ENCODE measurements at places on chromosomes 12 and 14.

DNA sequence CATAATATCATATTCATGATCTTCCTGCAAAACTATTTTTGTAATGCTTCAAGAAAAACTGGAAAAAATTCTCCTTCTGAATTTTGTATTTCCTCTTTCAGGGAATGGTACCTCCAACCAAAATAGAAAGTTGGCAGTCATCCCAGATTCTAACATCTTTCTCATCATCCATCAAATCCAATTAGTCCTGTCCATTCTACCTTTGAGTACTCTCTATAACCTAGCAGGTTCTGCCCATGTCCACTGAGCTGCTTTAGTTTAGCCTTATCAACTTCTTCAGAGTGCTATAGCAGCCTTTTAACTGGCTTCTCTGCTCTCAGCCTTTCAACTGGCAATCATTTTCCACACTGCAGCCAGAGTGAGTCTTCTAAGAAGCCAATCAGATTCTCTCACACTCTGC is 236.2 kb downstream of the AKAP6 start:
- DNase-seq = no peak

DNA sequence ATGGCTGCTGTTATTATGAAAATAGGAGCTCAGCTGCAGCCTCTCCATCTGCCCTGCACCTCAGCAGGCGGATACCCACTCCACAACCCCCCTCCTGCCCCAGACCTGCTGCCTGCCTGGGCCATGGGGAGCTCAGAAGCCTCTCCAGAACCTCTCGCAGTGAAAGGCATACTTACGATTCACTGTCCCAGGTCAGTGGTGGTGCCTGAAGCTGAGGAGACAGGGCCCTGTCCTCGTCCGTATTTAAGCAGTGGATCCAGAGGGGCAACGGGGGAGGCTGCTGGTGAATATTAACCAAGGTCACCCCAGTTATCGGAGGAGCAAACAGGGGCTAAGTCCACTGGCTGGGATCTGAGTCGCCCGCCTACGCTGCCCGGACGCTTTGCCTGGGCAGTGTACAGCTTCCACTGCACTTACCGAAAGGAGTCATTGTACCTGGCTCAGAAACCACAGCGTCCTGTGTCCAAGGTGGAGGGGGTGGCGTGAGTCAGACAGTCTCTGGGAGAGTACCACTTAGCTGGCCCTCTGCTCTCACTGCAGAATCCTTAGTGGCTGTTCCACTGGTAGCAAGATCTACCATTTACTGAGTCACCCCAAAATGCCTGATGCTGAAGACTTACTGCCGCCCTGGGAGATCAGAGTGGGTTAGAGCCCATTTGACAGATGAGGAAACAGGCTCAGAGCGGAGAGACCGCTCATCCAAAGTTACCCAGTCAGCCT is at the start of gene SERPINA1:
TSS of gene SERPINA1 (minus strand) at position 219 of the 720 bp plus-strand sequence. CDS start 5,365 bp downstream, outside the sequence.
- no peak for DNase-seq

DNA sequence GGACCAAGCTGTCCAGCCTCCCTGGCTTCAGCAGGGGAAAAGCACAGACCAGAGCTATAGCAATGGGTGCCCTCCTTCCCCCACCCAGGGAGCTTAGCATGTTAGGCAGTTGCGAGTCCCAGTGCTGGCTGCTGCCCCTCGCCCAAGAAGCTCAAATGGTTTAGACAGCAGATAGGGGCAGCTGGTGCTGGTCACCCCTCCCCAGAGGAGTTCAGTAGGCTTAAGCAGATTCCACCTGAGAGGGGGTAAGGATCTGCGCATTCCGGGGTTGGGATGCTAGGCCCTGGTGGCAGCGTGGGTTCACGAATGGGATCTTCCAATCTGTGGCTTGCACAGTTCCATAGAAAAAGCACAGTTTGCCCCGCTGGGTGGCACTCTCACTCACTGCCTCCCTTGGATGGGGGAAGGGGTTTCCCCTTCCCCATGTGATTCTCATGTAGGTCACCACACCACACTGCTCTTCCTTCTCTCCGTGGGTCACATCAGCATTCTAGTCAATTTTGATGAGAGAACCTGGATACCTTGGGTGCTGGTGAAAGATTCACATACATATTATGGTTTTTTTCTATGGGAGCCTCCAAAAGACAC is 665.6 kb downstream of the C12orf50 start:
- no peak for DNase-seq

GRCh38 chr12:22856178-22856577 is 231.2 kb downstream of the ETNK1 start:
- DNase-seq = no peak

DNA sequence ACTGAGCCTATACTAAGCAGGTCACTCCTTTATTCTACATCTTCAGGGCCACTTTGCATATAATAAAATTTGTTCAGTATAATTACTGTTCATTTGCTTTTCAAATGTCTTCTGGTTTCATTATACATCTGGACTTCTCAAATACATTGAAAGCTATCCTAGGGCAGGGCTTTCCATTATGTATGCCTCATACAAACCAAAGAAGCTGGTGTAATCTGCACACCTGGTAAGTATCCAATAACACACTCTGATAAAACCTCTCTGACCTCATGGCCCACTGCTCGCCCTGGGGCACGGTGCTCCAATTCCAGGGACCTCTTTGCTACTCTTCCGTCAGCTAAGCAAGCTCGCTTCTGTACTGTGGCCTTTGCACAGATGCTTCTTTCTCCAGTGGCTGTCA is 21.9 kb upstream of the ISM2 start:
- DNase-seq = no peak

DNA sequence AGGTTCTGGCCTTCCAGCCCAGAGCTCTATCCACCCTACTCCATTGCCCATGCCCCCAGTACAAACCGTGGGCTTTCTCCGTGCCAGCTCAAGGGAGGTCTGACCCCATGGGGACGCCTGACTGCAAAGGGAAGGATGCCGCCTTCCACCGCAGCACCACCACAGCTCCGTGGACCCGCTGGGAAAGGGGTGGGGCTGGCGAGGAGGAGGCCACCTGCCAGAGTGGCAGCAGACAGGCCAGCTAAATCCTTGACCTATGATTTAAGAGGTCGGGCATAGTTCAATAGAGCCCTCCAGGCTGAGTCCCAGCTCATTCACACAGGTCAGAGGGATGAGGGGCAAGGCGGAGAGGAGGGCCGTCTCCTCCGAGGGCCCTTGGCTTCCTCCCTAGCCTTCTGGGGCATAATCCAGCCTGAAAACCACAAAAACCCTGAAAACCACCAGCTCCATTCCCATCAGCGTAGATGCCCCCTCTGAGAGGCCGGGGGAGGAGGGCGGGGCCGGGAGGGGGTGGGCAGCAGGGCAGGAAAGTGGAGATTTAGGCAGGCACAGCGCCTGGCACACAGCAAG is 14.9 kb upstream of the FIGNL2 start:
- no peak for DNase-seq

DNA sequence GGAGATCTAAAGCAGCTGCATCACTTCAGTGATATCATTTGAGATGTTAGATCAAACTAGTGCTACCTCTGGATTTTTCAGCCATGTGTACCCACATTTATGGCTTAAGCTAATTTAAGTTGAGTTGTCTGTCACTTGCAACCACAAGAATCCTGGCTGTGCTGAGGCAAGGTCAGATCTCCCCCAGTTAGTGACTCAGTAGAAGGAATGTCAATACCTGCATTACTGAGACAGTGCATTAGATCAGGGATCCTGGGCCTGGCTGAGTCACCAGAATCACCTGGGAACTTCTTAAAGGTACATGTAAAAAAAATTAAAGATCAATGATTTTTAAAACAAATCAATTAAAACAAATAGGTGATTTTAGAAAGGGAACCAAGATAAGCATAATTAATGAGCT is 84.6 kb upstream of the GRIN2B start:
- no peak for DNase-seq

GRCh38 chr12:116201908-116202307 is 75.6 kb downstream of the MED13L start:
- DNase-seq = no peak

DNA sequence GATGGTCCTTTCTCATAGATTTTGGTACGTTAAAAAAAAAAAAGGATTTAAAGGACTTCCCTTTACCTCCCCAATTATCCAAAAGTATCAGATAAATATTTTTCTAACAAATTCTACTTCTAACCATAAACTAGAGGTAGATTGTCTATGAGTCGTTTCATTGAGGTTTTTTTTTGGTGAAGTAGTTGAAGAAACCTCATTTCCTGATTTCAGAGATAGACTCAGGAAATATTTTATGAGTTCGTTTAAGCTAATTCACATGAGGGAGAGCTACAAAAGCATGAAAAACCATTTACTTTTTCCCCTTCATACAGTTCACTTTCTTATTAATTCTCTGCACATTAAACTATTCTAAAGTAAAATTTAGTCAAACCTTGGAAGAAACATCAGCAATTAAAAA is 112.5 kb downstream of the RALGAPA1 start:
- no peak for DNase-seq

- DNase-seq = no peak
Measured at GRCh38 chr12:65725376-65725775, 98.9 kb upstream of the HMGA2 start.

- DNase-seq = no peak
Measured at GRCh38 chr12:113237748-113238147, 16.5 kb downstream of the TPCN1 start.

GRCh38 chr14:105589161-105589925 is 63.0 kb downstream of the TMEM121 start:
- DNase-seq = no peak

GRCh38 chr12:4813741-4814140 is 93.5 kb downstream of the GALNT8 start:
- DNase-seq = no peak

DNA sequence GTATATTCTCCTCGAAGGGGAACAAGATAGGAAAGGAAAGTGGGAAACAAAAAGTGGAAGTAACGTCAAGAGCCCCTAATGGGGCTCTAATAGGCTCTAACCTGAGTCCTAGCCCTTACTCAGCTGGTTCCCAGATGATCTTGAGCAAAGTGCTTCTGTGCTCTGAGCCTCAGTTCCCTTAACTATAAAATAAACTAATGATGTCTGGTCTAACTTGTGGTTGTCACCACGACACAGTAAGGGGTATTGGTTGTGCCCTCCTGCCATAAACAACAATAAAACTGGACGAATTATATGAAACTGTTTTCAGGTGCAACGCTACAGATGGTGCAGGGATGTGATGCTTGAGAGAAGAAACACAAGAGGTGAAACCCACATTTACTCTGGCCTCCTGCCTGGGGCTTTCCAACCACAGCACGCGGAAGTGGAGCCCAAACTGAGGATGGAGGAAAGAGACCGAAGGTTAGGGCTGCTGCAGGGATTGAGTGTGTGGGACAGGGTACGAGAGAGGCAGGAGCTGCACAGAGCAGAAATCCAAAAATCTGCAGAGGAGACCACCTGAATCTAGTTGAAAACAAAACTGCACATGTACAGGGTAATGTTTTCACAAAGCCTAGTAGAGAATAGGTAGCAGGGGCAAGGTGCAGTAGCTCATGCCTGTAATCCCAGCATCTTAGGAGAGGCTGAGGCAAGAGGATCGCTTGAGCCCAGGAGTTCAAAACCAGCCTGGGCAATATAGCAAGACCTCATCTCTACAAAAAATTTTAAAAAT is 45.6 kb upstream of the BCL2L14 start:
- DNase-seq = no peak

- no peak for DNase-seq
Measured at GRCh38 chr12:84117190-84117589, 795.4 kb downstream of the SLC6A15 start.

GRCh38 chr12:2267703-2268470 is 215.1 kb downstream of the CACNA1C start:
- no peak for DNase-seq

DNA sequence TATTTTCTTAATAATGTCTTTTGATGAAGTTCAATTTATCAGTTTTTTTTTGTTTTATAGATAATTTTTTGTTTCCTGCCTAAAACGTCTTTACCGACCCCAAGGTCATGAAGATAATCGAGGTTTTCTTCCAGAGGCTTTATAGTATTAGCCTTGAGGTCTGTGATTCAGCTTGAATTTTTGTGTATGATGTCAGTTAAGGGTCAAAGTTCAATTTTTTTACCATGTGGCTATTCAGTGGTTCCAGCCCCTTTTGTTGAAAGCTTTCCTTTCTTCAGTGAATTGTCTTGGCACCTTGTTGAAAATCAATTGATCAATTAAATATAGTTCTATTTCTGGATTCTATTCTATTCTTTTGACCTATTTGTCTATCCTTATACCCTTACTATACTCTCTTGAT is 3.2 kb upstream of the MGST1 start:
- DNase-seq = no peak

DNA sequence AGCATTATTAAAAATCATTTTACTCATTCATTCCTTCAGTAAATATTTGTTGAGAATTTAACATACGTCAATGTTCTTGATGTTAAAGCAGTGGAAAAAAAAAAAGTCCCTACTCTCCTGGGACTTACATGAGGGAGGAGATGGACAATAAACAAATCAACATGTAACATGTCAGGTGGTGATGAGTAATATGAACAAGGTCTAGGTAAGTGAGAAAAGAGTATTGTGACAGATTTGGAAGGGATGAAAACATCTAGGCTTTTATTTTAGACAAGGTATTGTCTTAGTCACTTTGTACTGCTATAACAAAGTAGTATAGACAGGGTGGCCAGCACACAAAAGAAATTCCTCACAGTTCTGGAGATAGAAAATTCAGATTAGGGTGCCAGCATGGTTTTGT is 167.2 kb downstream of the FSCB start:
- DNase-seq = no peak

- DNase-seq = no peak
Measured at GRCh38 chr12:89994911-89995310, 286.3 kb upstream of the ATP2B1 start.

DNA sequence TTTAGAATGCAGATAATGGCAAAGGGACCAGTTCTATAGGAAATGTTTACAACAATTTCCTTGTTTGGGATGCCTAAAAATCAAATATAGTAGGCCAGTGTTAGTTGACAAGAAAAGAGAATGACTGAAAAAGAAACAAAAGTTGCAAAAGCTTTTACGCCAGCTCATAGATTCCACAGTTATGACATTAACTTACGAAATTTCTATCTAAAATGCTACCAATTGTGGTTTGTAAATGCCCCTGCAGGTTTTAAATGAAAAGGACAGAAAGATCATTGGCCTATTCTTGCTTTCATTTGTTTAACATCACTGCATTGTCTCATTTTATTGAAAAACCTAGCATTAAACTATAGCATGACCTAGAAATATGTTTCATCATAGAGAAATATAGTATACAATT is 345.8 kb downstream of the CCDC91 start:
- DNase-seq = no peak

GRCh38 chr12:71536279-71536938 is 96.8 kb downstream of the LGR5 start:
- no peak for DNase-seq

DNA sequence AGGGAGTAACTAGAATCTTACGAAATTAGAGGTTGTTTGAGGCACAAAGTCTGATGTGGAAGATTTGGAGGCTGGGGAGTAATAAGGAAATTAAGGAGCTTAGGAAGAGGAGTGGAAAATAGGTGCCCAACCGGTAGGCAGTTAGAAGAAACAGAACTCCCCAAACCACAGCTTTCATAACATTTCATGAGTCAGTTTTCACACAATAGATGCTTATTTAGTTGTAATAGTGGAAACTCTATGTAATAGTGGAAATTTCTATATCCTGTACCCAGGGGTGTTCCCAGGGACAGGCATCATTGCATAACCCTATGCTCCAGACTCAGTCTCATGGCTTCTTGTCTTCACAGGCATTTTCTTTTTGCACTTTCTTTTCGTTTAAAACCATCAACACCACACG is 8.3 kb downstream of the C3AR1 start:
- DNase-seq = no peak

- no peak for DNase-seq
Measured at GRCh38 chr12:50922820-50923219, 29.5 kb upstream of the HIGD1C start.

GRCh38 chr12:51851413-51852124 is 3.1 kb upstream of the FIGNL2 start:
- DNase-seq = no peak
